NCI-H748 treated with DMSO at 0.1 percent for 48 hours (cell line): ENCODE measurements at places on chromosomes 2 and 18.

DNA sequence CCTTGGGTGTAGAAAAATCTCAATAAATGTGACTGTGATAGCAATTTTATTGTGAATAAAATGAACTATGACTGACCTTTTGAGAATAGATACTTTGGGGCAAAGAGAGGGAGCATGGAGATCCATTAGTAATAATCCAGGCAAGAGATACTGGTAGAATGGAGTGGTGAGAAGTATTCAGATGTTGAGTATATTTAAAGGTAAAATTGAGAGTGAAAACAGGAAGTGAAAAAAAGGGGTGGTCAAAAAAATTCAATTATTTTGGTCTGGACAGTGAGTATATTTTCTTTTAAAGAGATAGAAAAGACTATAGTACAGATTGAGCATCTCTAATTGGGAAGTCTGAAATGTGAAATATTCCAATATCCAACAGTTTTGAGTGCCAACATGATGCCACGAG lies 1515.6 kb upstream of the NXPH2 start:
- DNase-seq = no peak

DNA sequence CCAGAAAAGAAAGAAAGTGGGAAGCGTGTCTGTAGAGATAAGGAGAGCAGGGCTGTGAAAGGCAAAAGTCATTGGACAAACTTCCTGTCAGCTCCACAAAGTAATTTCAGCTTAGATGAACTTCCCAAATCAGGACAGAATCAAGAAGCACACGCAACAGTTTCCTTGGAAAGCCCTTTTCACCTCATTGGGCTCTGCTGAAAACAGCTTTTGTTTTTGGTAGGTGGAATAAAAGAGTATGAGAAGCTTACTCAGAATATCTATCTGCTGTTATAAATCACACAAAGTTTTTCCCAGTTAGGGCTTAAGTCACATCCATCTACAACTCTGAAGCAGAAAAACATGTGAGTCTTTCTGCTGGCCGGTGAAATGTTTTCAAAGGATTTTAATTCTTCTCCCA lies 42.4 kb upstream of the EFEMP1 start:
- DNase-seq = no peak

- DNase-seq = no peak
Measured at GRCh38 chr18:8942909-8943545, 159.5 kb upstream of the NDUFV2 start.

DNA sequence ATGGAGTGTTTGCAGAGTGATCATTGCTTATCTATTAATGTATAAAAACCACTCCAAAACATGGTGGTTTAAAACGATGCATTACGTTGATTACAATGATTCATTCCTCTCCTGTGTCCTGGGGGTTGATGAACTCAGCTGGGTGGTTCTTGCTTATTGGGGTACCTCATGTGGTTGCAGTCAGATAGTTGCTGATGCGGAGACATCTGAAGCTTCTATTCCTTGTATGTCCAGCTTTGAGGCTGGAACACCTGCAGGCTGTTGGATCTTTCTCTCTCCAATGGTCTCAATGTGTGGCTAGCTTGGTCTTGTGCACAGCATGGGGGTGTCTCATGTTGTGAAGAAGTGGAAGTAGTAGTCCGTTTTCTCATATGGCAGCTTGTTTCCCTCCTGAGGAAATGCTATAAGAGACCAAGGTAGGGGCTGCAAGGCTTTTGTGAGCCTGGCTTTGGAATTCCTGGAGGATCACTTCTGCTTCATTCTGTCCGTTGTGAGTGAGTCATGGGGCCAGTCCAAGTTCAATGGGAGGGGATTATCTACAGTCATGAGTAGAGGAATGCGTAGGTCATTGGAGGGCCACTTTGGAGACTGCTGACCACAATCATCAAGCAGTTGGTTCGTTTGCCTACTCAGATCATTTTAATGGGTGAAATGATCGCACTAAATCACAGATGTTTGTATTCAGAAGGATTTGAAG lies 601.0 kb downstream of the SLC4A3 start:
- DNase-seq = peak; percentile 30

- DNase-seq = peak; percentile 94
Measured at GRCh38 chr2:190507135-190507534, 27.4 kb downstream of the NEMP2 start.

- peak; percentile 41 for DNase-seq
Measured at GRCh38 chr2:219916281-219916680, 288.9 kb downstream of the SLC4A3 start.

- DNase-seq = no peak
Measured at GRCh38 chr18:22346401-22346952, 71.2 kb downstream of the CTAGE1 start.

- no peak for DNase-seq
Measured at GRCh38 chr2:233796254-233796653, 18.1 kb downstream of the MROH2A start.

- no peak for DNase-seq
Measured at GRCh38 chr2:42156721-42157120, 12.4 kb upstream of the EML4 start.

GRCh38 chr2:11903085-11903606 lies 156.7 kb downstream of the LPIN1 start:
- no peak for DNase-seq

DNA sequence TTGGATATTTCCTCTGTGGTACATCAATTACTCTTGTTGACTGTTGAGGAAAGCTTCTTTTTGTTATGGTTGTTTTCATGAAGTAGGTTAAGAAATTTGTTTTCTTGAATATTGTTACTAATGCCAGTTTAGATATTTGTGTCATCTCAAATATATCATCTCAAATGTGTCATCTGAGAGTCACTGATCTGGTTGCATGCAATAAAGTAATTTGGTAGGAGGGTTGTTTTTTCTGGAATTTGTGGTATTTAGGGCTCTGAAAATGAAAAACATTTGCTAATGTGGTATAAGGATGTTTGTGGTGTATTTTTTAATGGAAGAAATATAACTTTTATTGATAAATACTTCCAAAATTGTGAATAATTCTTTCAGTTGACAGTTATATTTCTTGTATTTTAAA lies 117.7 kb downstream of the GREB1L start:
- DNase-seq = no peak

DNA sequence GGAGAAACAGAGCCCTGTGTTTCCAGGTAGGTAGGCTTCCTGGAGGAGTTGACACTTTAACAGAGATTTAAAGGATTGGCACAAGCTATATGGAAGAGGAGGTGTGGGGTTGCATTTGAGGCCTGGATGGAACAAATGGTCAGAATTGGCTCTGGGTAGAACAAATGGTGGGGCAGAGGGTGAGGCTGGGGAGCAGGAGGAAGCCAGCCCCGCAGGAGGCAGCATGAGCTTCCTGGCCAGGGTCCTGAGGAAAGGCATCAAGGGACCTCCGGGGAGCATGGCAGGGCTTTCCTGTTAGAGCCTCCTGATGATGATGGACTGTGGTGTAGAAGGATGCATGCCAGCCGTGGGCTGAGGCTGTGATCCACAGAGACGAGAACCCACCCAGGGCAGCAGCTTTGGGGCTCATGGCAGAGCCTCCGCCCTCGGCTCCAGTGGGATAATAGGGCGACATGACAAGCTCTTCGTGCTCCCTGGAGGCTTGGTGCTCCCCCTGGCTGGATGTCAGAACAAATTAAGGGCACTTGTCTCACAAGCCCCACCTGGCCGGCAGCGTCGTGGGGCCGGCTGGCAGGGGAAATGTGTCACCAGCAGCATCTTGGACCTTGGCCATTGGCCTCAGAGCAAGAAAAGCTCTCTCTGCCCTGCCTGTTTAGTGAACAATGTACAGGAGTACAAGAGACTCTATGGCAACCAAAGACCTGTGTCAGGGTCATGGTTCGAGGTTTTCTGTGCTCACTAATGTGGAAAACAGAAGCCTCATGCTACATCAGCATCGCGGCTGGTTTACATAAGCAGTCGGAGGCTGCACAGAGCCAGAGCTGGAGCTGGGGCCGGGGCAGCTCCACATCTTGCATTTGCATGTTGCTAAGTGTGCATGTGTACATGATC lies 153.5 kb downstream of the MYCN start:
- DNase-seq = no peak

- DNase-seq = no peak
Measured at GRCh38 chr2:47741101-47741500, 41.8 kb upstream of the MSH6 start.

DNA sequence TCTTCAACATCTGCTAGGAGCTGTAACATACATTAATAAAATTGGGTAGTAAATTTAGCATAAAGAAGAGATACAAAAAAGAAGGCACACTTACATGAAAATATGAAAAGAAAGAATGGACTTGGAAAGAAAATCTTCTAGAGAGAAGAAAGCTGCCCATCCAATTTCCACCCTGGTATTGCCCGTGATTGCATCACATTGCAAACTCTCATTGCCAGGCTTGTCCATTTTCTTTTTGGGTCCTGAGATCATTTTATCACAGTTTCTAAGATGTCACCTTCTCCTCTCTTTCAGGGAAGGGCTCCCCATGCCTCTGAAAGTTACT lies 321.5 kb downstream of the RND3 start:
- no peak for DNase-seq

DNA sequence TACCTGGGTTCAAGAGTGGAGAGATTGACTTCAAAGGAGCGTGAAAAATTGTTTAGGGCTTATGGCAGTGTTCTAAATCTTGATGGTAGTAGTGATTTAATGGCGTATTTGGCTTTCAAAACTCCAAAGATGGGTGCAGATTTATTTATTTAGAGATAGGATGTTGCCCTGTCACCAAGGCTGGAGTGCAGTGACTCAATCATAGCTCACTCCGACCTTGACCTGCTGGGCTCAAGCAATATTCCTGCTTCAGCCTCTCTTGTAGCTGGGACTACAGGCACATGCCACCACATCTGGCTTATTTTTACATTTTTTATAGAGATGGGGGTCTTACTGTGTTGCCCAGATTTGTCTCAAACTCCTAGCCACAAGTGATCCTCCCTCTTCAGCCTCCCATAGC lies 52.5 kb downstream of the FAM117B start:
- no peak for DNase-seq

DNA sequence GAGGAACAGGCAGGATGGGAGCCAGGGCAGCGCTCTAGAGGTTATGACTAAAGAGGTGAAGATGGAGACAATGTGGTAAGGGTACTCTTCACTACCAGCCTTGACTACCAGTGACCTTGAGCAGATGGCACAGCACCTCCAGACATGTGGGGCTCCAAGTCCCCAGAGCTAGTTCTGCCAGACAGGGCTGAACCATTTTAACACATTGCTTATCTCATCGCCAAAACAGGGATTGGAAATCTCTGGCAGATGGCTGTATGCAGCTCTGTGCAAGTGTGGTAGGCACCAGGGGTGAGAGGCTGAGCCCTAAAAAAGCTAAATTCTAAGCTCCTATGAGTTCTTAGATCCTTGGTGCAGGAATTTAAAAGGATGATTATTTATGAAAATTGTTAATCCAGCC lies 41.3 kb downstream of the FSHR start:
- DNase-seq = no peak

GRCh38 chr2:157692768-157693167 lies 64.1 kb upstream of the ACVR1C start:
- no peak for DNase-seq

GRCh38 chr2:82636402-82637020 lies 1822.6 kb downstream of the SUCLG1 start:
- no peak for DNase-seq

DNA sequence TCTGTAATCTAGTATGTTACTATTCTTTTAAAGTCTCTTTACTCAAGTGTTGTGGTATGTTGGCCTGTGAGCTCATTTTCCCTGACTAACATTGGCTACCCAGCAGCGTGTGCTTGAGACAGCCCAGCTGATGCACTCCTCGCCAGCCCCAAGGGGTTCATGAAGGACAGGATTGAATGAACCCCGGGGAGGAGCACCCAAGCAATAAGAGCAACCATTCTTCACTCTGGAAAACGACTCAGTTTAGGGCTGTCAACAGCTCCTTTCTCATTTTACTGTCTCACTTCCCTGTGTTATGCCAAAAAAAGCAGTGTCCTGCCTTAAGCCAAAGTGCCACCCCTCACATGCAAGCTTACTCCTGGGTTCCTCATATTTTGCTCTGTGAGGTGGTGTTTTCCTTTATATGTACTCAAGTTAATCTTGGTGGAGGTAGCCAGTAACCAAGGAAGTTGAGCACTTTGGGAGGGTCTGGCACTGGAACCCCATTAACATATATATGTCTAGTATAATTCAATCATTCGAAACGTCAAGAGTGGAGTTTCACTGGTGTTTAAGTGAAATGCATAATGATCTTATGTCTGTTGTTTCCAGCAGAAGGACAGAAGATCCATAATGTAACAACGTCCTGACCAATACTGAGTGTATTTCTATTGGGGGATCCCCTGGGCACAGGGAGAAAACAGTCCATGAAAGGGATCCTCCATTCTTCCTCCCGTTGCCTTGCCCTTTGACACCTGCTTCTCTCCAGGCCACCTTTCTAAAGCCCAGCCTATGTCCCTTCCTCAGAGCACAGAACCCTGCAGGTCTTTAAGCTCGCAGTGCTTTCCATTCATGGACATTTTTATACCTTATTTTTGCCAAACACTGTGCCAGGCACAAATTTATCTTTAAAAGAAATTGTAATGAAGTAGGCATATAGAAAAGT lies 43.2 kb downstream of the ATIC start:
- DNase-seq = no peak
